ENCODE measurements at places on chromosomes 12 and 14.

- no peak for DNase-seq
Observed at GRCh38 chr12:104653730-104654664, 197.2 kb downstream of the CHST11 start.

DNA sequence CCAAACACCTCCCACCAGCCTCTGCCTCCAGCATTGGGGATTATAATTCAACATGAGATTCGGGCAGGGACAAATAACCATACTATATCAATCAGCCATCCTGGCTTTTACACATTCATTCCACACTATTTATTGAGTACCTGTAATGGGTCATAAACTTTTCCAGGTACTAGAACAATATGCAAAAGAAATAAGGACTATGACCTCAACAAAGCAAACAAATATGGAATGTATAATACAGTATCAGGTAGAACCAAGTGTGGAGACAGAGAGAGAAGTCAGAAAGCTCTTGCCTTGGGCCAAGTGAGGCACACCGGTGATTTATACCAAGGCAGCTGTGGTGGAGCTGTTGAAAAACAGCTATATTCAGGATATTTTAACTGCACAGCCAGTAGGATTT, 116.3 kb downstream of the TSPAN8 start:
- no peak for DNase-seq

DNA sequence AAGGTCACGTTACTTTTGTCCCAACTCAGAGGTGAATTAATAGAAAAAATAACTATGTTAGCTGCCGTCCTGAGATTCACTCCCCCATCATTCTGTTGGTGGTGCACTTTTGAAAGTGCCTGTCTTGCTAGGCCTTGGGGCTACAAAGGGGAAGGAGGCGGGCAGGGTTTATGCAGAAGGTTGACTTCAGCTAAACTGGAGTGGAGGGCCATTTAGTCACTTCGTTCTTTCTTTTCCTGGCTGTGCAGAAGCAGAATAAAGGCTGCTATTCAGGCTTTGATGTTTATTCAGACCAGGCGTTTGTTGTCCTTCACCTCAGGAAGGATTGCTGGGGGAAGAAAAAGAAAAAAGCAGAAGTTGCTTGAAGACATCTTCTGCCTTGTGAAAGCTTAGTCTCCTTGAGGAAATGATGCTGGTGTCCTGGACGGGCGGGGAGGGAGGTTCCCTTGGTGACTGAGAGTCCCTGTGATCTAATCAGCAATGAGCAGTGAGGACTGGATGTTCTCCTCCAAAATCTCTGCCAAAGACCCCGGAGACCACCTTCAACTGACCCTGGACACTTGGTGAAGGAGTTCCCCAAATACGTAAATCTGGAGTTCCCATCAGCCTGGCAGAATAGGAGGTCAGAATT, 4.0 kb downstream of the GLT1D1 start:
- peak; percentile 69 for DNase-seq

GRCh38 chr12:5140190-5140589, 96.5 kb downstream of the KCNA5 start:
- DNase-seq, result no peak

DNA sequence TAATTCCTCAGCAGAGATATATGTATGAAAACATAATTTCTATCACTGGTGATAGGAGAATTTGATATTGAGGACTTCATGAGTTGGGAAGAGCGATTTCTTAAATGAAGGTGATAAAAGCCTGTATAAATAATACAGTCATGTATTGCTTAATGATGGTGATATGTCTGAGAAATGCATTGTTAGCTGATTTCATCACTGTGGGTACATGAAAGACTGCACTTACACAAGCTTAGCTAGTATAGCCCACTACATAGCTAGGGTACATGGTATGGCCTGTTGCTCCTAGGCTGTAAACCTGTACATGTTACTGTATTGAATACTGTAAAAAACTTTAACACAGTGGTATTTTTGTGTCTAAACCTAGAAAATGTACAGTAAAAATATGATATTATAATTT, 63.4 kb downstream of the ANO4 start:
- DNase-seq, result no peak

DNA sequence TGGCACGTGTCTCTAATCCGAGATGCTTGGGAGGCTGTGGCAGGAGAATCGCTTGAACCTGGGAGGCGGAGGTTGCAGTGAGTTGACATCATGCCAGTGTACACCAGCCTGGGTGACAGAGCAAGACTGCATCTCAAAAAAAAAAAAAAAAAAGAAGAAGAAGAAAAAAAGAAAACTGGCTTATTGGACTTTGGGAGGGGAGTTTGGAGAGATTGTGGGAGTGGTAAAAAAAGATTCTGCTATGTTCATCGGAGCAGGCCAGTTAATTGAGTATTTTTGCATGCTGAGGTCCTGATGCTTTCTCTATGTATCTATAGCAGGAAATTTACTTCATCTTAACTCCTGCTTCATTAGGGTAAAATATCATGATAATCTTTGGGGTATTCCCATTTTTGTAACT, 11.6 kb downstream of the CNOT2 start:
- DNase-seq, result no peak

GRCh38 chr12:68031881-68032739, 42.9 kb downstream of the IFNG-AS1 start:
- DNase-seq, result no peak

DNA sequence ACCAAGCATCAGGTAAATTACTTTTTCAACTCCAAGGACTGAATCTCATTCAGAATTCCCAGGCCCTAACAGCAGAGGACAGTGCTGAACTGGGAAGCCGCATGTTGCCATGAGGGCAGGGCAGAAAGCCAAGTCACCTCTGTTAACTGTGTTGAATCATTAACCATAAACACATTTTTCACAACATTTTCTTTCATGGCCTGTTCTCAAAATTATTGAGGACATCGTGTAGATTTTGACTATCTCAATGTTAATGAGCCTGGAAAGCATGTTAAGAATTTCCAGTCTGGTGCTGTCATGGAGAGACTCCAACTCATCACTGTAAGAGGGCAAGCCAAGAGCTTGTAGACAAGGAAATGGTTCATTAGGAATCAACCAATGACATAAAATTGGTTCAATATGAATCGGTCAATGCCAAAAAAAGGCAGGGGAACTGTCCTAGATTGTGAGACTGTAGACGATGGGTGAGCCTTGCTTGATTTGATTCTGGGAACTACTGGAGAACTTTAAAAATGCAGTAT, 33.7 kb downstream of the CPM start:
- DNase-seq, result no peak

- DNase-seq, result no peak
Observed at GRCh38 chr12:103387385-103387784, 108.4 kb downstream of the C12orf42 start.

All from HL-60 (cell line).